H1 (cell line): ENCODE measurements at places on chromosomes 6 and 20. TPM values are rescaled to one million over a fixed set of nuclear protein-coding genes. Genes with fewer than 3 reads are reported as not detected.

The PAQR8 gene
- 9.1 and 9.6 TPM in 2 replicates for total RNA-seq

DNA sequence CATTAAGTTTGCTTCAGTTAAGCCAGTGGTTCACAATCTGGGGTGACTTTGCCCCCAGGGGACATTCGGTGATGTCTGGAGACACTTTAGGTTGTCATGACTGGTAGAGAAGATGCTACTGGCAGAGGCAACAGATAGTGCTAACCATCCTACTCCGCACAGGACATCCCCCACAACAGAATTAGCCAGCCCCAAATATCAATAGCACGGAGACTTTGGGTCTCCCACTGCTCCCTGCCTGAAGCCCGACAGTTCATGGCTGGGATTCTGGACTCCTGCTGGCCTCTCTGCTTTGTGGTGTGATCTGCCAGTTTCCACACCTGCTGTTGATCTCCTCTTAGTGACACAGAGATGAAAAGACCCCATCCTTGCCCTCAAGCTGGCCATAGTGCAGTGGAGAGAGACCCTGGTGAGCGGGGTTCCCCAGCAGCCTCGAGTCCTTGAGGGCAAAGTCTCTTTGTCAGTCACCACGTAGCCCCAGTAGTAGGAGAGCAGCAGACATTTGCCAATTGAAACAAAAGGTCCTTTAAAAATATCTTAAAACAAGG is 24.7 kb upstream of the TTPAL start:
- no peaks in the 10 kb centered on the region for H3K4me1 ChIP-seq
- H3K4me3 ChIP-seq: no peak overlapping the region
- H3K27me3 ChIP-seq: no peaks in the 10 kb centered on the region
- no peak for DNase-seq
- H3K27ac ChIP-seq: no peak overlapping the region

The CST5 gene
- total RNA-seq: not detected in 2 replicates

The RNF39 gene
- total RNA-seq: 1.4 and 1.7 TPM in 2 replicates

The SGK2 gene
- 0.23 TPM in 1 of 2 replicates, not detected in the other for total RNA-seq

The CUTA gene
- total RNA-seq: 297 and 315 TPM in 2 replicates

GRCh38 chr20:12111431-12112088 is 193.9 kb downstream of the BTBD3 start:
- no peaks in the 10 kb centered on the region for H3K36me3 ChIP-seq
- no peaks in the 10 kb centered on the region for H3K4me1 ChIP-seq
- H3K27me3 ChIP-seq: no peaks in the 10 kb centered on the region
- H3K27ac ChIP-seq: no peak overlapping the region
- no peak overlapping the region for H3K4me3 ChIP-seq
- no peak for DNase-seq

- no peaks in the 10 kb centered on the region for H3K27me3 ChIP-seq
- no peak for DNase-seq
- H3K4me1 ChIP-seq: peaks cover 32% of the 10 kb centered on the region
- H3K27ac ChIP-seq: no peak overlapping the region
These were observed 14.7 kb downstream of the JAG1 start for GRCh38 chr20:10658876-10659632.

- no peak for DNase-seq
- H3K4me3 ChIP-seq: no peak overlapping the region
- no peaks in the 10 kb centered on the region for H3K36me3 ChIP-seq
These were observed 201.5 kb downstream of the DTNBP1 start for GRCh38 chr6:15461127-15461944.

GRCh38 chr6:37987018-37987417 is 167.5 kb downstream of the ZFAND3 start:
- H3K27me3 ChIP-seq: no peaks in the 10 kb centered on the region
- no peaks in the 10 kb centered on the region for H3K4me1 ChIP-seq
- no peak overlapping the region for H3K27ac ChIP-seq
- no peak overlapping the region for H3K4me3 ChIP-seq
- no peaks in the 10 kb centered on the region for H3K36me3 ChIP-seq

The KCNQ5 gene
- 1.2 and 1.3 TPM in 2 replicates for total RNA-seq

- DNase-seq: no peak
- no peak overlapping the region for H3K4me3 ChIP-seq
- H3K27me3 ChIP-seq: no peaks in the 10 kb centered on the region
- no peak overlapping the region for H3K27ac ChIP-seq
- H3K4me1 ChIP-seq: no peaks in the 10 kb centered on the region
These were observed 40.3 kb downstream of the KIF6 start for GRCh38 chr6:39684790-39685488.

The SLC17A2 gene
- not detected in 2 replicates for total RNA-seq

DNA sequence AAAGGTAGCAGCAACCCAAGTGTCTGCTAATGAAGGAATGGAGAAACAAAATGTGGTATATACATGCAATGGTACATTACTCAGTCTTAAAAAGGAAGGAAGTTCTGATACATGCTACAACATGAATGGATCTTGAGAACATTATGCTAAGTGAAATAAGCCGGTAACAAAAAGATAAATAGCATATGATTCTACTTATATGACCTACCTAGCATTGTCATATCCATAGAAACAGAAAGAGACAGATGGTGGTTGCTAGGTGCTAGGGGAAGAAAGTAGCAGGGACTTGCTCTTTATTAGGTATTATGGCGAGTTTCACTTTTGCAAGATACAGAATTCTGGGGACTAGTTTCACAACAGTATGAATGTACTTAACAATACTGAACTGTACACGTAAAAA is 46.6 kb downstream of the UBR2 start:
- H3K36me3 ChIP-seq: no peaks in the 10 kb centered on the region
- DNase-seq: no peak
- no peaks in the 10 kb centered on the region for H3K27me3 ChIP-seq
- no peak overlapping the region for H3K27ac ChIP-seq
- H3K4me3 ChIP-seq: no peak overlapping the region
- no peaks in the 10 kb centered on the region for H3K4me1 ChIP-seq

The OR2H2 gene
- total RNA-seq: not detected in 2 replicates

GRCh38 chr6:26103141-26103769 is 16.0 kb downstream of the HFE start:
- no peaks in the 10 kb centered on the region for H3K27me3 ChIP-seq
- H3K4me3 ChIP-seq: peak overlapping the region; percentile 63; the same call in 1 of the 2 replicates
- peak overlapping the region; percentile 62; the same call in 1 of the 2 replicates for H3K27ac ChIP-seq
- DNase-seq: no peak
- H3K36me3 ChIP-seq: no peaks in the 10 kb centered on the region
- H3K4me1 ChIP-seq: no peaks in the 10 kb centered on the region

- H3K4me3 ChIP-seq: no peak overlapping the region
- H3K27ac ChIP-seq: no peak overlapping the region
- H3K36me3 ChIP-seq: no peaks in the 10 kb centered on the region
- H3K4me1 ChIP-seq: peaks cover 6% of the 10 kb centered on the region
These were observed 592.8 kb upstream of the JAG1 start for GRCh38 chr20:11266571-11266970.

The WFDC5 gene
- total RNA-seq: not detected in 2 replicates

GRCh38 chr20:40965671-40966070 is 63.0 kb upstream of the TOP1 start:
- no peak for DNase-seq
- no peaks in the 10 kb centered on the region for H3K4me1 ChIP-seq
- H3K4me3 ChIP-seq: no peak overlapping the region
- no peaks in the 10 kb centered on the region for H3K27me3 ChIP-seq

GRCh38 chr6:2725999-2726567 is 24.6 kb downstream of the MYLK4 start:
- no peaks in the 10 kb centered on the region; the same call in 1 of the 2 replicates for H3K27me3 ChIP-seq
- H3K27ac ChIP-seq: no peak overlapping the region
- no peak overlapping the region for H3K4me3 ChIP-seq

DNA sequence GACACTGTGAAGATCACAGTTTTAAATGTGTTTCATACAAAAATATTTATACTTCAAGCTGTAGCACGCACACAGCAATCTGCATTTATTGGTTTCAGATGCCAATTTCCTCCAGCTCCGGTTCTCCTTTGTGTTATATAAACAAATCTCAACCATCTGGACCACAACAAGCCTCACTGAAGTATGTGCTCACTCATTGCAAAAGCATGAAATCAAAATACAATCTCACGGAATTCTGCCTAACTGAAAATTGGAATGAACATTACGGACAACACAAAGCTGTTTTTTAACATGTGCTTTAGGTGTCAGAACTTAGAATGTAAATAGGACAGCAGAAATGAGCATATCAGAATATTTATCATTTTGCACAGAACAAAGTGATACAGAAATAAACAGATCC is 38.0 kb downstream of the RCAN2 start:
- H3K4me1 ChIP-seq: no peaks in the 10 kb centered on the region
- H3K27me3 ChIP-seq: no peaks in the 10 kb centered on the region
- no peak for DNase-seq
- no peaks in the 10 kb centered on the region for H3K36me3 ChIP-seq
- no peak overlapping the region for H3K27ac ChIP-seq
- no peak overlapping the region for H3K4me3 ChIP-seq

DNA sequence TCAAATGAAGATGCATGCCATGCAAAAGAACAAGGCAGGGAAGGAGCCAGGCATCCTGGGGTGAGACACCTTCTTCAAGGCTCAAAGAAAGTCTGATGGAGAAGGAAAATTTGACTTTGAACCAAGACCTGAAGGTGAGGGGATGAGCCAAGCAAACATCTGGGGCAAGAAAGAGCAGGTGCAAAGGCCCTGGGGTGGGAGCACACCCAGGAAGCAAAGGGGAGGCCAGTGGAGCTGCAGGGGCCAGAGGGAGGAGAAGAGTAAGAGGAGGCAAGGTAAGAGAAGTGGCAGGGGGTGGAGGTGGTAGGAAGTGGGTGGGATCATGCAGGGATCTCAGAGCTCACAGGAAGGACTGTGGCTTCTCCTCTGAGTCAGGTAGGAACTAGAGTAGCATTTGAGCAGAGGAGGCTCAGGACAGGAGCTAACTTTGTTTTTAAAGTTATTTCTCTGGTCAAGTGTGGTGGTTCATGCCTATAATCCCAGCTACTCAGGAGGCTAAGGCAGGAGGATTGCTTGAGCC is 49.6 kb downstream of the SLC13A3 start:
- H3K4me1 ChIP-seq: no peaks in the 10 kb centered on the region
- H3K27me3 ChIP-seq: no peaks in the 10 kb centered on the region
- no peak for DNase-seq
- H3K36me3 ChIP-seq: no peaks in the 10 kb centered on the region

The SLC2A10 gene
- total RNA-seq: 9.7 and 9.9 TPM in 2 replicates

The MLIP gene
- not detected in 2 replicates for total RNA-seq

DNA sequence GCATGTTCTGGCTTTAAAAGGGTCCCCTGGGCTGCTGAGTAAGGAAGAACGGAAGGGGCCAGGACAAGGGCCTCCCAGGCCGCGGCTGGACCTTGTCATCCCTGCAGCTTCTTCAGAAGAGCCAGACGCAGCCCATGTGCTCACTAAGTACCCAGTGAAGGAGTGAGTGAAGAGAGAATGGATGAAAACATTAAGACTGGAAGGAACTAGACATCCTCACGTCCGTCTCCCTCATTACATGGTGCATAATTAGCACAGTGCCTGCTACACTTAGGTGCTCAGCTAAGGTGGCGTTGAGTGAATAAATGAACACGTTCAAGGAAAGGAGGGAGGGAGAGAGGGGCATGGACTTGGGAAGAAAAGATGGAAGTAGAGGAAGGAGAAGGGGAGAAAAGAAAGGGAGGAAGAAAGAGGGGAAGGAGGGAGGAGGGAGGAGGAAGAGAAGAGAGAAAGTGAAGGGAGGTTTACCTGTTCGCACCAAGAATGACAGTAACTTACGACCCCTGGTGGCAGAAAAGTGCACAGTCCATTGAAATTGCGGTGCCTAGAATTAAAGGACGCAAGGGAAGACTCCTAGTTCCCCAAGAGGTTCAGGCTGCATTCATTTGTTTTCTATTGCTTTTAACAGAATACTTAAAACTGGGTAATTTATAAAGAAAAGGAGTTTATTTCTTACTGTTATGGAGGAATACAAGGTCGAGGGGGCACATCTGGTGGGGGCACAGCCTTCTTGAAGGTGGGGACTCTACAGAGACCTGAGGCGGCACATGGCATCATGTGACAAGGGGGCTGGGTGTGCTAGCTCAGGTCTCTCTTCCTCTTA is 8.0 kb downstream of the TP53RK start:
- H3K4me1 ChIP-seq: peaks cover 14% of the 10 kb centered on the region
- peak; percentile 92 for DNase-seq
- no peak overlapping the region for H3K4me3 ChIP-seq
- no peaks in the 10 kb centered on the region for H3K27me3 ChIP-seq

The ACOT13 gene
- 40.6 and 42.8 TPM in 2 replicates for total RNA-seq

The TAF8 gene
- total RNA-seq: 32.7 and 34.0 TPM in 2 replicates

DNA sequence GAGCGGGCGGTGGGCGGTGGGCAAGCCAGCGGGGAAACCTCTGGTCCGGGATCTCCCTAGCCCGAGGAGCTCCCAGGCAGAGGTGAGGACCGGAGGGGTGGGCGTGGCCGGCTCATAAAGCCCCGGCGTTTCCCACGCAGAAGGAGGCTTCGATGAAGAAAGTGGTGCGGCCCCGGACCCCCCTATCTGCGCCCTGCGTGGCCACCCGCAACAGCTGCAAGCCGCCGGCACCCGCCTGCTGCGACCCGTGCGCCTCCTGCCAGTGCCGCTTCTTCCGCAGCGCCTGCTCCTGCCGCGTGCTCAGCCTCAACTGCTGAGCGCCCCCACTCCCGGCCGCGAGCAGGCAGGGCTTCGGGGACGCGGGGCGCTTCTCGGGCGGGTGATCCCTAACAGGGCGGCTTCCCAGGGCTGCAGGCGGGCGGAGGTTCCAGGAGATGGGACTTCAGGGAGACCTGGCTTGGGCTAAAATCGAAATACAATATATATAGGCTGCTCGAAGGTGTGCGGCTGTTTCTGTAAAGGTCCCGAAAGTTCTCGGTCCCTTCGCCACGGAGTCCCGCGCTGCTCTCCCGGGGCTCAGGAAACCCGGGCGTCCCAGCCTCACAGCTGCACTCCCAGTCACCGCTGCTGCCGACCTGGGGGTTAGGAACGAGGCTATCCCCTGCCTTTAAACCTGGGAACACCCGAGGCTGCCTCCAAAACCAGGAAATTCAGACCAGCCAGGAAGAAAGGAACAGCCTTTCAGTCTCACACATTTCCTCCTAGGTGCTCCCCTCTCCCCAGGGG is 27.8 kb downstream of the ASIP start:
- DNase-seq: peak; percentile 73
- H3K36me3 ChIP-seq: peaks cover 2% of the 10 kb centered on the region; the same call in 1 of the 2 replicates
- no peaks in the 10 kb centered on the region for H3K4me1 ChIP-seq
- no peak overlapping the region for H3K27ac ChIP-seq

GRCh38 chr20:40506537-40506939 is 182.5 kb downstream of the MAFB start:
- DNase-seq: no peak
- H3K36me3 ChIP-seq: no peaks in the 10 kb centered on the region
- H3K27ac ChIP-seq: no peak overlapping the region
- H3K27me3 ChIP-seq: no peaks in the 10 kb centered on the region
- H3K4me1 ChIP-seq: no peaks in the 10 kb centered on the region; the same call in 1 of the 2 replicates
- no peak overlapping the region for H3K4me3 ChIP-seq

The TMEM151B gene
- 15.5 and 15.7 TPM in 2 replicates for total RNA-seq

DNA sequence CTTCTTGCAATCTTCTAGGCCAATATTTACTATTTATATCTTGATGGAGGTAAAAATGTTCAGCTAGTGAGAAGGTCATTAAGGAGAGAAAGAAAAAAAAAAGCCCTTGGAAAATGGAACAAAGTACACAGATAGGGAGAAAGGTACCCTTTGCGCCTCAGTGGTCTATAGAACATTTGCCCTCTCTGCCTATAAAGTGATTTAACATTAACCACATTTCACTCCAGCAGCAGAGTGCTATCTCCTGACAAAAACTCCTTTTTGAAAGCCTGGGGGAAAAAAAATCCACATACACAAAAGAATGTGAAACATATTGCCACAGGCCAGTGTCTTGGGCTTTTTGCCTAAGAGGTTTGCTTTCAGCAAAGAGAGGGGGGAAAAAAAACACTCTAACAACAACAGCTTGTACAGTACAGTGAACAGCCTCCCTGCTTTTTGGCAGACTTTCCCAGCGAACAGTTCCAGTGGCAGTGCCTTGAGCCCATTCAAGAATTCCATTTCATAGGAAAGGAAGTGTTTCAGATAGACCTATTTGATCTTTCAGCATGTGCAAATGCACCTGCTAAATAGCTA is 695 bp downstream of the ARHGAP18 start:
- no peak for DNase-seq
- no peak overlapping the region for H3K27ac ChIP-seq
- H3K4me1 ChIP-seq: 0 out of 2 replicates have a peak, but pooled peaks cover 1% of the 10 kb centered on the region
- H3K27me3 ChIP-seq: no peaks in the 10 kb centered on the region; the same call in 1 of the 2 replicates
- H3K36me3 ChIP-seq: no peaks in the 10 kb centered on the region
- peak overlapping the region; percentile 55 for H3K4me3 ChIP-seq
